Endodermal cell (in vitro differentiated cells): ENCODE measurements at places on chromosomes 6 and 20. TPM values are rescaled to one million over a fixed set of nuclear protein-coding genes. Genes with fewer than 3 reads are reported as not detected.
A peak's percentile ranks its signal among the peaks of the same experiment; 100 is the strongest.

DNA sequence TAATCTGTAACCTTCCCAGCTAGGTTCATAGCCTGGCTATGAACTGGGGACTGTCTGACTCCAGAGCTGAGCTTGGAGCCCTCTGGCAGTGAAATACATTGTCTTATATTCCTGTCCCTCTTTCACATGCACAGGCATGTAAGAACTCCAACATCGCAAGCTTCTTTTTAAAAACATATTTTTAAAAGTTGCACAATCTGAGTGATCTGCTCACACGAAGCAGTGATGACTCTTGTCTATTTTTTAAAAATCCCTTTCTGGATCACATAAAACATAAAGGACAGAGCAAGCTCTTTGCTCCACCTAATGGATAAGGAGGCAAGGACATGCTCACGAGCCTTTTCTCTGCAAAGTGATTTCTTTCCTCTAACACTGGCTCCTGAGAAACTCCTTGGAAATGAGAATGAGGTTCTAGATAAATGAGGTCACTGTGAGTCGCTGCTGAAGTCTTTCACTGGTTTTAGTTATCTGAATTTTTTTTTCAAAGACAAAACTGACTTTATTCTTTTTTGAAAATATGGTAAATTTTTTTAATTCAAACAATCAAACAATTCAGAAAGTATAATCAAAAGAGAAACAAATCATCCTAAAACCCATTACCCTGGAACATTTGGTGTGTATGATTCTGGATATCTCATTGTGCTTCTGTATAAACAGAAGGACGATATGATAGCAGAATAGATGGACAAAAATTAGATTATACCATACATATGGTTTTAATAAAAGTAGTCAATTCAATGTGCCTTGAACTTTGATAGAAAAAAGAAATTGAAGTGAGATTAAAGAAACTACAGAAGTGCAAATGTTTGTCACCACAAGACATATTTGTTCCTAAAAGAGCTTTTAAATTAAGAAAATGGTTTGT is 30.8 kb downstream of the IL20RA start:
- H3K36me3 ChIP-seq, result no peaks in the 10 kb centered on the region
- H3K27me3 ChIP-seq, result no peaks in the 10 kb centered on the region
- no peak overlapping the region for H3K4me3 ChIP-seq
- H3K4me1 ChIP-seq, result no peaks in the 10 kb centered on the region

- no peaks in the 10 kb centered on the region for H3K27me3 ChIP-seq
- DNase-seq, result no peak
- H3K27ac ChIP-seq, result no peak overlapping the region
- no peak overlapping the region for H3K4me3 ChIP-seq
- peaks cover 3% of the 10 kb centered on the region for H3K4me1 ChIP-seq
Measured at GRCh38 chr6:165618241-165618640, 44.8 kb downstream of the PDE10A start.

DNA sequence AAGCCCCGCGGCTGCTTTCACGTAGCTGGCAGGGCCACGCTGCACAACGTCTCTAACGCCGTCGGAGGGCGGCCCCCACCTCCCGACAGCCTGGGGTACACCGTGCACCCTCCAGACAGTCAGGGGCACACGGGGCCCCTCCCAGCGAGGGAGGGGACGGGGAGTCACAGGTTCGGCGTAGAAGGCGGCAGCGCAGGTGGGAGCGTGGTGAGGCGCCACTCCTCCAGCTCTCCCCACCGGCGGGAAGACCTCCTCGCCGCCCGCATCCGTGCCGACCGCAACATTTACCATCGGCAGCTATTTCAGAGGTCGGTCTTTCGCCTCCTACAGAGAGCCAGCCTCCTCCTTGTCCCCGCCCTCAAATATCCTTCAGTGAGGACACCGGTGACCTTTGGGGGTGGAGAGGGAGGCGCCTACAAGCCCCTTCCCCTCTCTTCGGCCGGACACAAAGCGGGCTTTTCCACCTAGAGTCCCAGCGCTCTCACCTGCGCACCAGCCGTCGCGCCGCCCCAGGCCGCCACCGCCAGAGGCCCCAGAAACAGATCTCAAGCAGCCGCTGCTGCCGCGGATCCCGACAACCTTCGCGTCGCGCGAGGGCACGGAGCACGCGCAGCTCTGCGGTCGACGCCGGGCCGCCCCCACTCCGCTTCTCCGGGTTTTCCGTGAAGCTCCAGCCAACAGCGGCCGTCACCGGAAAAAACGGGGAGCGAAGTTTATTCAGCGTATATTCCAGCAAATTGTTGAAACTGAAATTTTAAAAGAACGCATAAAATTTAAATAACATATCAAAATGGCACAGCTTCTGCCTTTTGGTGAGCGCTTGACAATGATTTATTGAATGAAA is at the start of gene MKKS:
MKKS (minus strand) TSS at position 600 of the 844 bp plus-strand sequence. CDS start 20,708 bp downstream, outside the sequence.
- peak; percentile 95 for DNase-seq
- peak within 1 kb of the TSS; percentile 84 for H3K27ac ChIP-seq
- no peaks in the 10 kb centered on the region for H3K27me3 ChIP-seq
- no peaks in the 10 kb centered on the region for H3K36me3 ChIP-seq
- peak within 1 kb of the TSS; percentile 85 for H3K4me3 ChIP-seq

GRCh38 chr6:148203281-148203925 is 139.2 kb upstream of the SASH1 start:
- DNase-seq, result no peak
- no peaks in the 10 kb centered on the region for H3K4me1 ChIP-seq
- no peak overlapping the region for H3K27ac ChIP-seq
- H3K36me3 ChIP-seq, result no peaks in the 10 kb centered on the region
- H3K4me3 ChIP-seq, result no peak overlapping the region

DNA sequence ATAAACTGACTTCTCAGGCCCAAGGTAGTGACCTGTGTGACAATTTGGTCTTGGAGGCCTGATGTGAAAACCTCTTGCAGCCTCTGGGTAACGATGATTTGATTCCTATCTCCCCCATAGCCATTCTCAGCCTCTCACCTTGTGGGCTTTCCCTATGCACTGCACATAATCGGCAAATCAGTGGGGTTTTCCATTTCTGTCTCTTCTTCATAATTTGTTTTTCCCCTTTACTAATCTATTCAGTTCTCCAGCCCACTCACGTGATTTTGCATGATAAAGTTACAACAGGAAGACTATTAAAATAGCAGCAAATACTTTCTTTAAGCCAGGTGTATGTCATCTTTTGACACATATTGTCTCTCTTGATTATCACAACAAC is 893.7 kb downstream of the TFAP2A start:
- H3K4me1 ChIP-seq, result peaks cover 2% of the 10 kb centered on the region
- H3K4me3 ChIP-seq, result no peak overlapping the region
- no peak for DNase-seq
- H3K36me3 ChIP-seq, result no peaks in the 10 kb centered on the region
- H3K27me3 ChIP-seq, result no peaks in the 10 kb centered on the region

The SIRPG gene
- total RNA-seq, result not detected in 2 replicates

GRCh38 chr6:108805611-108806167 is 42.5 kb upstream of the ARMC2 start:
- no peak overlapping the region for H3K27ac ChIP-seq
- H3K4me1 ChIP-seq, result no peaks in the 10 kb centered on the region
- DNase-seq, result no peak
- no peak overlapping the region for H3K4me3 ChIP-seq

DNA sequence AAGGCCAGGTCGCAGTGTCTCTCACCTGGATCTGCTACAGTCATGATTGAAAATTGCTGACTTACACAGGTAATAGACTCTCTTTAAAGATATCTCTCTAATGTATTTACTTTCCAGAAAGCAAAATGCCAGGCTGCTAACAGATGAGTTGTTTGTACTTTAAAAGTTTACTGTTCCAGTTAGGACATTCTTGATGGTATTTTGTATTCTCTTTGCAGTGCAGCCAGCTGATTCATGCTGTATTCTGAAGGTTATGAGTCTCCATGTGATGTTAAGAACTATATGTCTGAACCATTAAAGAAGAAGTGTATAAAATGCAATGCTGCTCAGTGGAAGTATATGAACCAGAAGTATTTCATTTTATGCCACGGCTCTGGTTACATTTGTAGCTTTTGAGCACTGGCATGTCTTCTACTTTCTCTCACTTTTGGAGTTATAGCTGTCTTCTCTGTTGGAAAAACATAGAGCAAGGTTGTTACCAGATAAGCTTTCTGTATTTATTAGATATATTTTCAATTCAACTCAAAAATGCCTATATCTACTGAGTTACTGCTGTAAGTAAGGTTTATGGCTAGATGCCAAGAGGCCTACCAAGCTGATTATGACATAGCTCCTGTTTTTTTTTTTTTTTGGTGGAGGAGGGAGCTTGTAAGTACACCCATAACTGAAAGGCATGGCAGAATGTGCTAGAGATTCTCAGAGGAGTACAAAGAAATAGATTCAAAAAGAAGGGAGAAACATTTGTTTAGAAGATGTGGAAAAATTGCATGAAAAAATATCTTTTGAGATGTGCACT is 130.5 kb upstream of the MAN1A1 start:
- no peaks in the 10 kb centered on the region for H3K27me3 ChIP-seq
- H3K4me1 ChIP-seq, result peaks cover 7% of the 10 kb centered on the region
- DNase-seq, result no peak
- no peak overlapping the region for H3K4me3 ChIP-seq
- no peaks in the 10 kb centered on the region for H3K36me3 ChIP-seq
- H3K27ac ChIP-seq, result no peak overlapping the region

DNA sequence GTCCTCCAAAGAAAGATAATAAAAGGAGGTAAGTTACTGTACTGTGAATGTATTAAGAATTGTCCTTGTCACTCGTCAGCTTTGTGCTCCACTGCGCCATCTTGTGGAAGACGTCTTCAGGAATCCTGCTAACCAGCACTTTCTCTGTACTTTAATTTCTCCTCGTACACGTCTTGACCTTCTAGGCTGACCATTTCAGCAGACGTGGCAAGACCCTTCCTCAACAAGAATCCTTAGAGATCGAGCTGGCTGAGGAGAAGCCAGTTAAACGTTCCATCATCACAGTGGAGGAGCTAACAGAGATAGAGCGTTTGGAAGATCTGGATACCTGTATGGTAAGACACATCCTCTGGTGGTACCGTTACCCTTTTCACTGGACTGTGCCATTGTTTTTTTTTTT is 95.5 kb upstream of the SCGN start:
- no peak overlapping the region for H3K27ac ChIP-seq
- DNase-seq, result peak; percentile 94
- no peaks in the 10 kb centered on the region for H3K4me1 ChIP-seq
- H3K4me3 ChIP-seq, result no peak overlapping the region
- no peaks in the 10 kb centered on the region for H3K27me3 ChIP-seq

DNA sequence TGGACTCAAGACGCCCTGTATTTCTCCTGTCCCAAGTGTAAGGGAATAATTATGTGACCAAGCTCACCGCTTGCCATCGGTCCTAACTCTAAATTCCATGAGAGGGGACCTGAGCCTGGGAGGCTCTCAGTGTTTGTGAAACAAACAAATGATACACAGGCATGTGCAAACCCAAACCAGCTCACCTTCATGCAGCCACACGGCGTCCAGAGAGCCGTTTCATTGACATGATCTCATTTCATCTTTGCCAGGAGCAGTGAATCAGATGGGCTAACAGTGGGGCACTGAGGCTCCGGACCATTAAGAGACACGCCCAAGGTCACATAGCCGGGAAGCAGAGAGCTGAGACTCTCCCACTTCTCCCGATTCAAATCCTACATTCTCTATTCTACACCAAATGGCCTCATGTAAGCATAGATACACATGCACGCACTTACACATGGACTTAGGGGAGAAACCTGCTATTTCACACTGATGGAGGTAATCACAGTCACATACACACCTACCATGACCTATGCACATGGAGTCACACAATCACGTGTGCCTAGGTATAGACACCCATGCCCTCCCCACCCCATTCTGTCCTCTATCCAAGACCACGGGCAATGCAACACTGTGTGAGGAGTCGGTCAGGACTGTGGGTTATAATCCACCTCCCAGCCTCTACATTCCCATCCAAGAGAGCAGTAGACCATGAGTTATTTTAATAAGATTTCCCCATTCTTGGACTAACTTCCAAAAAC is 1.1 kb downstream of the BNIP5 start:
- no peaks in the 10 kb centered on the region for H3K36me3 ChIP-seq
- no peak overlapping the region for H3K4me3 ChIP-seq

The SALL4 gene
- 297 to 409 TPM (median 397 TPM) in 3 replicates for total RNA-seq

DNA sequence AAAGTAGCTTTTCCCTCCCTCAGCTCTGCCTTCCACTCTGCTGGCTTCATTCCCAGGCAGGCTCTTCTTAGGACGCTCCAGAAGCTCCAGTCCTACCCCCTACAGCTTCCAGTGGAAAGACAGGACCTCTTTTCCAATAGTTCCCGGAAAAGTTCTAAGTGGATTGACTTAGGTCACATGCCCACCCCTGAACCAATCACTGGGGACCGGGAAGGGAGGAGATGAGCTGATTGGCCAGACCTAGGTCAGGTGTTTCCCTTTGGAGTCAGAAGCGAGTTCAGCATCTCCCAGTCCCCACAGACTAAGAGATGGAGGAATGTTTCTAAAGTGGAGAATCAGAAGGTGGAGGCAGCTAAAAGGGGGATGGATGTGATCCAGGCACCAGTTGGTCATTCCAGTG is 62.9 kb upstream of the KCNG1 start:
- no peak overlapping the region for H3K27ac ChIP-seq
- H3K27me3 ChIP-seq, result no peaks in the 10 kb centered on the region
- peak; percentile 45 for DNase-seq
- H3K4me1 ChIP-seq, result peaks cover 28% of the 10 kb centered on the region
- no peaks in the 10 kb centered on the region for H3K36me3 ChIP-seq
- H3K4me3 ChIP-seq, result no peak overlapping the region

DNA sequence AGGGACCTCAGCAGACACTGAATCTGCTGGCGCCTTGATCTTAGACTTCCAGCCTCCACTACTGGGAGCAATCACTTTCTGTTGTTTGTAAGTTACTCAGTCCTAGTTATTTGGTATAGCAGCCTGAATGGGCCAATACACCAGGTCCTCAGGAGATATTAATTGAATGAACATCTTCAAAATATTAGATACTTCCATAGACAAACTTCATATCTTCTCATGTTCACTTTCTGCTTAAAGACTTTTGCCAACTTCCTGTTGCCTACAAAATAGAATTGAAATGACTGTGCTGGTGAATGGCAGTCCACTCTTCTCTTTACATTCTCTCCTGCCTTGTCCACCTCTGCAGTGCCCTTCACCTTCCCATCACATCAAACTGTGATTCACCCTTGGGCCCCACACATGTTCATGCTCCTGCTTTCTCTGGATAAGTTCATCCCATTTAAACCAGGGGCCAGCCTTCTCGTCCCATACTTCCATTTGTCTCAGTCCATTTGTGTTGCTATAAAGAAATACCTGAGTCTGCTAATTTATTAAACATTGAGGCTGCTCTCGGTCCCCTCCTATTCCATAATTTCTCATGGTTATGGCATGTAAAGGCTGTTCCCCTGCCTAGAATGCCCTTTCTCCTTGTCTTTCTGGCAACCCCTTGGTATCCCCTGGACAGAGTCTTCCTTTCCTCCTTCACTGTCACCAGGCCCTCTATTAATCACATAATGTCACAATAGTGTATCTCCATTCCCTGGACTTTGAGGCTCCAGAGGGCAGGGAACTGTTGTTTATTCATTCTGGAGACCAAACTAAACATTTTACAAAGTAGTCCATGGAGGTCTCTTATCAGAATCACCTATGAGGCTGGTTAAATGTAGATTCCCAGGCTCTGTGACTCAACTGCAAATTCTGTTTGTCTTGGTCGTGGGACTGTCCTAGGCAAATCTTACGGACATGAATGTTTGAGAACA is 148.3 kb upstream of the TMEM170B start:
- no peaks in the 10 kb centered on the region for H3K27me3 ChIP-seq
- no peak for DNase-seq
- no peaks in the 10 kb centered on the region for H3K36me3 ChIP-seq
- no peak overlapping the region for H3K27ac ChIP-seq
- H3K4me1 ChIP-seq, result peaks cover 21% of the 10 kb centered on the region
